ENCODE measurements at places on chromosomes 1 and 21. TPM values are rescaled to one million over a fixed set of nuclear protein-coding genes. Genes with fewer than 3 reads are reported as not detected.

Gene FBLIM1
- 98.4 TPM for total RNA-seq

Gene GPR25
- total RNA-seq = not detected

Gene SH2D2A
- total RNA-seq = 2.5 TPM

Gene WNT4
- total RNA-seq = 5.8 TPM

Gene TDRD5
- total RNA-seq = not detected

Gene RASSF5
- total RNA-seq = 17.6 TPM

Gene NTMT2
- total RNA-seq = not detected

Gene SV2A
- total RNA-seq = 3.4 TPM

Gene TXLNA
- total RNA-seq = 39.8 TPM

Gene OR2T35
- total RNA-seq = not detected

Gene ASAP3
- total RNA-seq = 20.3 TPM

Gene CLCA4
- 6.5 TPM for total RNA-seq

Gene TTC39A
- total RNA-seq = 9.7 TPM

Gene LAD1
- total RNA-seq = 244 TPM

Gene CLDN17
- total RNA-seq = 0.56 TPM

Gene ACTA1
- total RNA-seq = not detected

Gene OR10J1
- total RNA-seq = not detected

Gene EDEM3
- total RNA-seq = 20.5 TPM

Gene STMN1
- total RNA-seq = 162 TPM

Gene AMY2A
- not detected for total RNA-seq

Gene DENND2C
- 13.0 TPM for total RNA-seq

Gene PLA2G2D
- not detected for total RNA-seq

Gene GFI1
- total RNA-seq = not detected

Gene TMEM82
- total RNA-seq = not detected

Gene ADAMTS1
- total RNA-seq = 35.0 TPM

Gene TSPEAR
- not detected for total RNA-seq

Gene GJA4
- not detected for total RNA-seq

Gene HTR1D
- 0.07 TPM for total RNA-seq

Gene ERICH3
- total RNA-seq = not detected

Gene FAM177B
- total RNA-seq = not detected

Gene OR2L8
- not detected for total RNA-seq

Gene OR2T29
- not detected for total RNA-seq

Gene SELP
- not detected for total RNA-seq

All from airway epithelial cell (primary cell).